ENCODE measurements at places on chromosomes 12 and 14.

GRCh38 chr14:93042968-93043940 is 72.5 kb downstream of the ITPK1 start:
- DNase-seq: no peak

DNA sequence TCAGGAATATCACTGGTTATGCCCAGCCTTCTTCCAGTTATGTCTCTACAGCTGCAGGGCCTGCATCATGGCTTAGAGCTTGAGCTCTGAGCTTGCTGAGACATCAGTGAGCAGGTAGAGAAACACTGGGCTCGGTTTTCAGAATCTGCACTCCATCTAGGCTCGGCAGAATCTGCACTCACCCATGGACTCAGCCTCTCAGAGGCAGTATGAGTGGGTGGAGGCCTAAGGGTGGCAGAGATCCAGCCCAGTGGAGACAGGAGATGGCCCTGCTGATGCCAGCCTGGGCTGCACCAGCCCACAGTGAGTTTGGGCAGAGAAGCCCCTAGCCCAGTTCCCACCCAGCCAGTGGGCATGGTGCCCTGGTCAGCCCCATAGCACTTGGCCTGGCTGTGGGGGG is 12.8 kb downstream of the KRT80 start:
- DNase-seq: no peak

GRCh38 chr14:72932893-72933292 is 6.6 kb downstream of the DCAF4 start:
- no peak for DNase-seq

DNA sequence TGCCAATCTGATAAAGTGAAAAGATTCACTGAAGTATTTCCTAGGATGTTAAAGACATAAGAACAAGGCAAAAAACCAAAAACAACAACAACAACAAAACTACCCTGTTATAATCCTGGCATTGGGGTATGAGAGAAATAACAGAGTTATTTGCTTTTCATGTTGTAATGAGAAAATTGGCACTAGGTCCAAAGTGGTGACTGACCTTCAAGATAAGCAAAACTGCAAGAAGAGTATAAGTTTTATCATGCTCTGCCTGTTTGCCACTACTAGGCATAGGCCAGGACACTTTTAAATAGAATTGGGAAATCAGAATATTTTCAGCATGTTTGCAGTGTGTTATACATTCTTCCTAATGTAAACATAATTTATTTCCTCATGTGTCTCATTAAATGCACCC is 140.1 kb upstream of the CPM start:
- no peak for DNase-seq

DNA sequence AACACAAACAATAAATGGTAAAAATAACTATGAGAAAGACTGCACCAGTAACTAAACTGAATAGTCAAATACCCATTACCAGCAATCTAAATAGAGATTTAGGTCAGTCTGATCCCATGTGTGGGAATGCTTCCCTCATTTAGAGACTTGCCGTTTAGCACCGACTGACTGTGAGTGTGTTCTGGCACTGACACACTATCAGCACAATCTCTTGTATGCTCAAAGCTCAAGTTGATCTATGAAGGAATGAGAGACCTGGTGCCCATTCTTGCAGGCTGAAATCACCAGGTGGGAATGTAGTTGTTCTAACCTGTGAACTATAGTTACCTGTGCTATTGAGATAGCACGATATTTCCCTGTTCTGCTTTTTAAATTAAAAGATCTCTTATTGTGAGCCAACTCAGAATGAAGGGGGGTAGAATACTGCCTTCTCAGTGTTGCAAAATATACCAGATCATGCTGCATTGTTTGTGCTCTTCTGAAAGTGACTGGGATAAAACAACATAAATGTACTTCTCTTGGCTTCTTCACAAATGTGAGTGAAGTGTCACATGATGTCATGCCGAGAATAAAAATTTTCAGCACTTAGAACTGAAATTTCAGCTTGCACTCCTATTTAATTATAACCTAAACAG is 99.6 kb downstream of the LIN7A start:
- no peak for DNase-seq

DNA sequence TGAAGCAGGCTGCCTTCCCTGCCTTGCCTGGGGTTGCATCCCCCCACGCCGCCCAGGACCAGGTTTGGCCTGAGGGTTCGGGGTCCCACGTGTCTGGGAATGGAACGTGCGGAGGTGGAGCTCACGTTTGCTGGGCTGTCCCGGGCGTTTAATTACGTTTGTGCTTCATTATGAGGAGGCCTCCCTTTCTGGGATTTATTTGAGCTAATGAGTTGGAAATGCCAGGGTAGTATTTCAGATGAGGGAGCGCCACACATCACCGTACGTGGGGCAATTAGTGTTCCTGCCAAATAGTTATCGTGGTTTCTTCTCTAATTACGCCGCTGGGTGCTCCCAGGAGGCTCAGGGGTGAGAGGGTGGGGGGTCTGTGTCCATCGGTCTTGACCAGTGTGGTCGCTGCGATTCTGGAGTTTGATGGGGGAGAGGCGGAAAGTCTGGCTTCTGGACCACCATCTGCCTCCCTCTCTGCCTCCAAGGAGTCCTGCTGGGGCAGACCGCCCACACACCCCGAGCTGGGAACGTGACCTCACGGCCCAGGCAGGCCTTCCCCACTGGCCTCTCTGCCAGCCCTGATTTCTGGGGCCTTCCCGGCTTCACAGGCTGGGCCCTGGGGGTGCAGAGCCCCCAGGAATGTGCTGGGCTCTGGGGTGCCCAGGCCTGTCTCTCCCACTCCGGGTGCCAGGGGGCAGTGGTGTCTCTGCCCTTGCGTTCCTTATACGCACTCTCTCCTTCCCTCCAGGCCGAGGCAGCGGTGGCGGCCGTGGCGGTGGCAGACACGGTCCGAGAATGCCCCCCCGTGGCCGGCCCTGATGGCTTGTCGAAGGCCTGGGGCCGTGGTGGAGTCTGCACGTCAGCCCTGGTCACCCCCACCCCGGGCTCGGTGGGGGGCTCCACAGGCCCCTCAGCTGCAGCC is 18.9 kb downstream of the KIF26A start:
- no peak for DNase-seq

DNA sequence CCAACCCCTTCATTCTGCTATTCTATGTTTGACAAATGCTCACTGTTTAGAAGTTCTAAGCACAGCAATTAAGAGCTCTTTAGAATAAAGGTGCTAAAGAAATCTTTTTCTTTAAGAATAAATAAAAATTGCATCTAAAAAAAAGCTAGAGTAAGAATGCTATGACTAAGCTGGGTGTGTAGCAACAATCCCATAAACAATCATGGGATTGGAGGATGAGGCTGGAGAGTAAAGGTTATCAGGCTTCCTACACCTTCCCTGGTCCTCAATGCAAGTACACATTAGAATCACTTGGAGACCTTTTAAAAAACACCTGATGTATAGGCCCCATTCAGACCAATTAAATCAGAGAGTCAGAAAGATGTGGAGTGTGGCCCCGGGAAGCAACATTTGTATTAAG is 88.3 kb downstream of the CIT start:
- no peak for DNase-seq

GRCh38 chr14:56686416-56686815 is 106.8 kb downstream of the TMEM260 start:
- DNase-seq: no peak

- DNase-seq: no peak
Observed at GRCh38 chr12:106790020-106790419, 15.5 kb downstream of the RIC8B start.

DNA sequence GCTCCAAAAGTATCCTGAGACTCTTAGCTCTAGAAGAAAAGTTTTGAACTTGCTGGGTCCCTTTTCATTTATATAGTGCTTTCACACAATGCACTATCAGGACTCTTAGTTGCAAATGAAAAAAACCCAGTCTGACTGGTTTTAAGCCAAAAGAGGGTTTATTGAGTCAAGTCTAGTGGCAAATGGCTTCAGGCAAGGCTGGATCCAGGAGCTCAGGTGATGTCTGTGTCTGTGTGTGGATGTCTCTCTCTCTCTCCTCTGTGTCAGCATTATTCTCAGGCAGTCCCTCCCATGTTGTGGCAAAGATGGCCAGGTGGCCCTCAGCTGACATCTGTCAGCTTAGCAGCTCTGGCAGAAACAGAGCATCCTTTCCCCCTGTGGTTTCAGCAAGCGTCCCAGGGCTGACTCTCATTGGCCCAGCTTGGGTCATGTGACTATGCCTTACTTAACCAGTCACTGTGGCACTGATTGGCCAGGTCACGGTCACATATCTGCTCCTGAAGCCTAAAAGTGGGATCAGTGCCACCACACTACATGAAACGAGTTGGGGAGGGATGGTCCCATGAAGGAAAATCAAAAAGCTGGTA is 6.2 kb downstream of the TMEM120B start:
- DNase-seq: no peak

- no peak for DNase-seq
Observed at GRCh38 chr14:103861413-103862392, 14.3 kb upstream of the PPP1R13B start.

DNA sequence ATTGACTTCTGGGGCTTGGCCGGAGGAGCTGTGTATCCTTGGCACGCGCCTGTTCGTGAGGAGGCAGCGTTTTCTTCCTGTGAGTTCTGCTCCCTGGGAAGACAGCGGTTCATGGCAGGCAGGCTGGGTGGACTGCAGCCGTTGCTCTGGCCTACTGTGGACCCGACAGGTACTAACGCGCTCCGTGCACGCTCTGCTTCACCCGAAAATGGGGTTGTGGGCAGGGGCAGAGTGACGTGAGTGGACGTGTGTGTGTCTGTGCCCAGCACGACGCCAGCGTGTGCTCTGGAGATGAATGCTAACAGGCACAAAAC is 179.1 kb downstream of the KIF26A start:
- no peak for DNase-seq

Data from stimulated activated CD4-positive, alpha-beta T cell treated with anti-CD3 and anti-CD28 coated beads, TNF-alpha, amount 100 ng/mL, for 1 hour (primary cell).